GM12878 (cell line): ENCODE measurements at places on chromosomes 7 and 10. TPM values are rescaled to one million over a fixed set of nuclear protein-coding genes. Genes with fewer than 3 reads are reported as not detected.

Gene IKZF1
- 86.2 and 95.3 TPM in 2 replicates for polyA plus RNA-seq

GRCh38 chr7:132783824-132784223 is 207.6 kb upstream of the PLXNA4 start:
- H3K27me3 ChIP-seq, result no peaks in the 10 kb centered on the region
- no peak overlapping the region for H3K4me3 ChIP-seq
- no peak overlapping the region for H3K27ac ChIP-seq

GRCh38 chr7:7978860-7979259 is 10.3 kb downstream of the GLCCI1 start:
- DNase-seq, result no peak
- no peaks in the 10 kb centered on the region for H3K27me3 ChIP-seq
- H3K4me1 ChIP-seq, result peaks cover 4% of the 10 kb centered on the region; the same call in 1 of the 2 replicates

Gene NMT2
- polyA plus RNA-seq, result 9.7 and 11.6 TPM in 2 replicates
